ENCODE measurements at places on chromosomes 2 and 18.

DNA sequence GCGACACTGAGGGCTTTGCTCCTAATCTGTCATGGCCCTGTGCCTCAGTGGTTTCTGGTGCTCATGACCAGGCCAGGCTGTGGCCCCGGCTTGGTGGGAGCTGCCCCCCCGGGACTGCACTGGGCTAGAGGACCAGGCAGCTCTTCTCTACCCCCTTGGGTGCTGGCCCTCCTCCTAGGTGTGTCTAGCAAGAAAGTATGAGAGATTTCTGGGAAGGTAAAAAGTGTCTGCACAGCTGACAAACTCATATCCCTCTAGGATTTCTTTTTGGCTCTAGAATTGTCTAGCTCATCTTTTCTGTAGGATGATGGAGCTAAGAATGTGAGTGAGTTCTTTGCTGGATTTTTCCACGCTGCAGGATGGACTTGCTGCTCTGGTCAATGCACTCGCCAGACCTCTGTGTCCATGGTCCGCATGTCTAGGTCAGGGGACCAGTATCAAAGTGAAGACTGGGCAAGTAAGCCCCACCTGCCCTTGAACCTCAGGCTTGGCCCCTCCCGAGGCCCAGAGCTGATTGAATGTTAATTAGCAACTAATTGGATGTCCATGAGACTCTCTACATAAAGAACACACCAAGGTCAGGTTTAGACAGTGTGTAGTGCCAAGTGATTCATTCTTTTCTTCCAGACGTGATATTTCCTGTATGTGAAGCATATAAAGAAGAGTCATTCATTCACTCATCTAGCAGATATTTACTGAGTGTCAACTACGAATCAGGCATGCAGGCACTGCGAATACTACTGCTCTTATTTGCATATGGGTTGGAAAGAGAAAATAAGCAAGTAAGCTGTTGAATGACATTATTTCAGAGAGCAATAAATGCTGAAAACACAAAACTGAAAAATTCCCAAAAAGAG is 15.6 kb upstream of the PSD4 start:
- DNase-seq: no peak

- DNase-seq: no peak
Observed at GRCh38 chr2:31785876-31786275, 205.1 kb upstream of the SRD5A2 start.

DNA sequence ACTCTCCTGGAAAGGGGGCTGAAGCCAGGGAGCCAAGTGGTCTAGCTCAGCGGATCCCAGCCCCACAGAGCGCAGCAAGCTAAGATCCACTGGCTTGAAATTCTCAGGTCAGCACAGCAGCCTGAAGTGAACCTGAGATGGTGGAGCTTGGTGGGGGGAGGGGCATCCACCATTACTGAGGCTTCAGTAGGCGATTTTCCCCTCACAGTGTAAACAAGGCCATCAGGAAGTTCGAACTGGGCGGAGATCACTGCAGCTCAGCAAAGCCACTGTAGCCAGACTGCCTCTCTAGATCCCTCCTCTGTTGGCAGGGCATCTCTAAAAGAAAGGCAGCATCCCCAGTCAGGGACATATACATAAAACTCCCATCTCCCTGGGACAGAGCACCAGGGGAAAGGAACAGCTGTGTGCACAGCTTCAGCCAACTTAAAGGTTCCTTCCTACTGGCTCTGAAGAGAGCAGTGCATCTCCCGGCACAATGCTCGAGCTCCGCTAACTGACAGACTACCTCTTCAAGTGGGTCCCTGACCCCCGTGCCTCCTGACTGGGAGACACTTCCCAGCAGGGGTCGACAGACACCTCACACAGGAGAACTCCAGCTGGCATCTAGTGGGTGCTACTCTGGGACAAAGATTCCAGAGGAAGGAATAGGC is 282.3 kb upstream of the EPC2 start:
- no peak for DNase-seq

DNA sequence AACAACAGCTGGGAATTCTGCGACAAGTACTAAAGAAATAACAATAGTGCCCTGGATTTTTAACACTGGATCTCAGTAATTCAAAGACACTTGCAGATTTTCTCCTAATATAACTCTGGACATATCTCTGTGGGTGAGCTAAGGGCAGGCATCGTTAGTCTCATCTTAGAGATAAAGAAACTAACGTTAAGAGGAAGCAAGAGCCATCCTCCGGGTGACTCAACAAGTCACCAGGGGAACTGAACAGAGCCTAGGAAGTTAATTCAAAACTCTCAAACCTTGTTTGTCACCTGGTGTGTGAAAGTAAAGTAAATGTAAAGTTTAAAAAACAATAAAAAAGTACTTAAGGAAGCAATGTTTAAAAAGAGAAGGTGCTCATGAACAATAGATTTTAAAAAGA is 41.6 kb upstream of the NRP2 start:
- no peak for DNase-seq

DNA sequence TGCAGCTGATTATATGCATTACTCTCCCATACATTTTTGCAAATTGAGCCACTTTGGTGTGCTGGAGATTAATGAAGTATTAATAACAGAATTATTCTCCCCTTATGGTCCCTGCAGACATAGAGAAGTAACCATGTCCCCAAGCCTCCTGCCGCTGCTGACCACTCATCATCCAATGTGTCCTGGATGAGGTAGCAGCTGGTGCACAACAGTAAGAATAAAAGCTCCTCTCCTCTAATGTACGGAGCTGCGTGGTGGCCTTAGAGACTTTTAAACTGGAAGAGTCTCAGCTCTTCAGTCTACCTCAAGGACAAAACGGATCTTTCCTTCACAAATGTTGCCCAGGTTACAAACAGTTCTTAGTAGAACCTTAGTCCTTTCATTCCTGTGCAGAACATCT is 37.7 kb downstream of the TPO start:
- no peak for DNase-seq

- DNase-seq: no peak
Observed at GRCh38 chr2:24855022-24855622, 61.9 kb downstream of the CENPO start.

DNA sequence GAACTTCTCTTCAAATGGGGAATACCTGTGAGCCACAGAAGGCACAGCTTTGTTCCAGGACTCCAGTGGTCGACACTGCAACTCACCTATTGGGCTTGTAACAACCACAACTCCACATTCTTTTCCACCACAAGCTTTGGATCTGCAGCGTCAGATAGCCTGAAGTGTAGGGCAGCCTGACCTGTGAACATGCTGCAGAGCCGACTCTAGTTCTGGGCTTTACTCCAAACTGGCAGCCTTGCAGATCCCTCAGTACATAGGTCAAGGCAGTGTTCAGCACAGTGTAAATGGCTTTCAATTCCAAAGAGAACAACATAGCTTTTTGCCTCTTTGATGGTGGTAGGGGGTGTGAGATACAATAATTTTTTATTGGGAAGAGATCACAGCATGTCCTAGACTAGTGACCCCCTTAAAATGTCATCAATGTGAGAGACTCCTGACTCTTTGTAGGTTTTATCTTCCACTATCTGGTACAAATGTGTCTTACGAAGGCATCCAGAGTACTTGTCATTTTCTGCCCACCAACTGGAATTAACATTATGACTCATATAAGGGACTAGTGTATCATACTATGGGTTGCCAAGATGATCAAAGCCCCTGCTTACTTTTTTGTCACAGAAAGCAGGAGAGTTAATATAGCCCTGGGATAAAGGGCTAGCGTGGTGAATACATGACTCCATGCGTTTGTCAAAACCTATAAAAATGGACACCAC is 149.8 kb downstream of the COPS8 start:
- DNase-seq: no peak

All from stimulated activated CD8-positive, alpha-beta memory T cell treated with anti-CD3 and anti-CD28 coated beads, Interleukin-2, amount 100 ng/mL, for 1 hour (primary cell).